Left lobe of liver (tissue), 2 donors: ENCODE measurements at places on chromosomes 5 and 9. TPM values are rescaled to one million over a fixed set of nuclear protein-coding genes. Genes with fewer than 3 reads are reported as not detected.

The RABEPK gene
- total RNA-seq, result 22.9 TPM

The C5orf46 gene
- total RNA-seq, result not detected

The PCDHB11 gene
- 0.20 TPM for total RNA-seq

The SLC45A2 gene
- total RNA-seq, result 0.48 TPM

The GGTA1 gene
- total RNA-seq, result 1.2 TPM

The RXRA gene
- total RNA-seq, result 163 TPM

The PURA gene
- total RNA-seq, result 12.7 TPM

The PDCD1LG2 gene
- total RNA-seq, result 0.73 TPM

The GCNT4 gene
- 0.25 TPM for total RNA-seq

The LPAR1 gene
- 0.86 TPM for total RNA-seq

The LHX2 gene
- 2.9 TPM for total RNA-seq

The GABBR2 gene
- total RNA-seq, result not detected

The NUDT2 gene
- 8.7 TPM for total RNA-seq

The OR1Q1 gene
- total RNA-seq, result not detected

The MTMR12 gene
- 15.3 TPM for total RNA-seq

The PRDM9 gene
- 0.08 TPM for total RNA-seq

The INIP gene
- total RNA-seq, result 7.3 TPM

The SGCD gene
- 0.28 TPM for total RNA-seq
